Muscle of back (tissue), 13 donors: ENCODE measurements at places on chromosomes 6 and 20.

GRCh38 chr20:21203088-21203656 is 77.3 kb downstream of the KIZ start:
- DNase-seq = no peak

GRCh38 chr6:25007269-25007699 is 71.5 kb upstream of the RIPOR2 start:
- no peak for DNase-seq

DNA sequence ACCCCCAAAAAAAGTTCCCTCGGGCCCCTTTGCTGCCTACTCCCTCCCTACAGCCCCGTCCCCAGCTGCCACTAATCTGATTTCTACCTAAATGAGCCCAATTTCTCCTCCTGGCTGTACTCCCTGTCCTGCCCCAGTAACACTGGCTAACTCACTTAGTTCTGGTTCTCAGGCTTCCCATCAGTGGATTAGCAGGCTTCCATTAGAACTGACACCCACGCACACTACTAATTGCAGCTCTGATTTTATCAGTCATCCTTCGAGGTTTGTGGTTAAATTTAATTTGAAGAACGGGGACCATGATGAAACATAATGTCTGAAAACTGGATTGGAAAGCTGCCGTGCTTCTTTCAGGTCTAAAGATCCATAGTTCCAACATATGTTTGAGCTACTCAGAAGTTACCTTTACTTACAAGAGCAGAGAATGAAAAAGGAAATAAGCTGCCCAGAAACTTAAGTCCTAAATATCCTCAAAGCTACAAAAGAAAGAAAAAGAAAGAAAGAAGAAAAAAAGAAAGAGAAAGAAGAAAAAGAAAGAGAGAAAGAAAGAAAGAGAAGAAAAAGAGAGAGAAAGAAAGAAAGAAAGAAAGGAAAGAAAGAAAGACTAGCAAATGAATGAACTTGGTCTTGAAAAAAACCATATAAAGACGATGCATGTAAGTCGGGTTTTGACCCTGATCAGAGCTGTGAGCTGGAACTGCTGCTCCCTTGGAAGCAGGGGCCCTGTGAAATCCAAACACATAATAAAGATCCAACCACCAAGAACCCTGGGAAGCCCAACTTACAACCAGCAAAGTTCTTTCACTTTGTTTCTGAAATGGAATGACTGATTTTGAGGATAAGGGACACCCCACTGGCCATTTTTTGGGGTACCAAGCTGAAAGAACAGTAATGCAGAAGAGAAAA is 51.7 kb downstream of the CNKSR3 start:
- no peak for DNase-seq

- DNase-seq = no peak
Observed at GRCh38 chr6:20769631-20770030, 235.4 kb downstream of the CDKAL1 start.

DNA sequence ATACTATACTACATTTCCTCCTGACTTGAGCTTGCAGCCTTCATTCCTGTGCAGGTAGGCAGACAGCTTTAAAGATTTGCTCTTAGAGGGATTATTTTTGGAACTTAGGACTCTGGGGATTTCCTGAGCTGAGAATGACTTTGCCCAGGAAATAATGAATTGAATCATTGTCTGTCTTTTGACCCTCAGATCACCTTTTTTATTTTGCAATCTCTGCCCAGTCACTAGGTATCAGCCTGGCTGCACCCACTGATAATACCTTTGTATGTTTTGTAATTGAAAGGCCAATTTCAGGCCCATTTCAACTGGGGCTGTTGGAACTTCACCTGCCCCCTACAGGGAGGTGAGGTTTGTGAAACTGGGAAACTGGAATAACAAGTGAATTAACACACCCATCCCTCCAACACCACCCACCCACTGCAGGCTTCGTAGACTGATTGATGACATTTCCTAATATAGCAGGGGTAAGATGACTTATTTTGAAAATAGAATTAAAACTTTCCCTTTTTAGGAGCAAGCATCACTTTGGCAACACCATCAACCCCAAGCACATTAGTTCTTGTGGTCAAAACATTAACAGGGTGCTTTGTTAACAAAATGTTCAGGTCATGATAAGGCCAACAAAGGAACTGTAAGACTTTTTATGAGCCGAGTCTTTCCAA is 157.1 kb upstream of the CENPW start:
- DNase-seq = no peak

DNA sequence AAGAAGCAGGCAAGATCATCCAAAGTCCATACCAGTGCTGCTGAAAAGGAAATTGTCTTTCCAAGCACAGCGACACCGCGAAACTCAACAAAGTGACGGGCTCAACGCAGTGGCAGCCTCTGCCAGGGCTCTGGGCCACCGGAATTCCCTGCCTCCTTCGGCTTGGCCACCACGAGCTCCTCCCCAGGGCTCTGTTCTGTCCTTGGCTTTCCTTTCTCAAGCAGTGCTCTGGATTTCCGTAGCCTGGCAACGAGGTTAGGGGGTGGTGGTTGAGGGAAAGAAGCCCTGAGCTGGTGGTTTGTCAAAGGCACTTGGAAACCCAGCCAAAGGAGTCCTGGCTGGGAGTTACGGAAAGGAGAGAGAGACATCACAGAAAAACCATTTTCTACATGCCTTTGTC is 31.2 kb downstream of the PRR18 start:
- no peak for DNase-seq

DNA sequence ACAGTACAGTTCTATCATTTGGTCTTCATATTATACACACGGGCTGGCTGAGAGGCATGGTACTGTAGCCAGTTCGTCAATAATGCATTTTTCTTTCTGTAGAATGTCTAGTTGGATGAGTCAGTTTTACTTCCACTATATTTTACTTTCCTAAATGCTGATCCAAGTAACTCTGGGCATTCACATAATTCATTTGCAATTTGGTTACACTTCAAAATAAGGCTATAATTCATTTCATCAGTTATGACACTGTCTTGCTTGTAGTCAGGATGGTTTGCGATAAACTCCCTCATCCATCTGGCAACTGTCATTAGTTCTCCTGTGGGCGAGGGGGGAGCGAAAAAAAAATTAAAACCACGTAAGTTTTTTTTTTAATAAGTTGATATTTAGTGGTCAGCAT is 46.3 kb downstream of the GCLC start:
- DNase-seq = no peak

GRCh38 chr6:1993042-1993441 is 252.4 kb downstream of the GMDS start:
- peak; percentile 16 for DNase-seq

DNA sequence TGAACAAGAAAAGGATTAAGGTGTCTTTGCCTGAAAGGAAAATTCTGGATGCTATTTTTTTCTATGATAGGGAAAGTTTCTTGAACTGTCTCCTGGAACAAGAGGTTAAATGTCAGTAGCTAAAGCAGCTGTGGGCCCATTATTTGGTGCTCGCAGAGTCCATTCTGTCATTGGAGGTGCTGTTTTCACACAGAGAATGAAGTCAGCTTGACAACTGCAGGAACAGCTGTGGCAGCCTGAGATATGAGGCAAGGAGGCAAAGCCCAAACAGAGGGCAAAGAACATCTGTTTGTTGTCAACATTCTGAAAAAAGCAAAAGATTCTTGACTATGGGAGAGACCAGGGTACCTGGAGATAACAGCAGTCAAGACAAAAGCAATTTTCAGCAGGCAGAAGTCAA is 548.2 kb downstream of the KIF16B start:
- peak; percentile 10 for DNase-seq

DNA sequence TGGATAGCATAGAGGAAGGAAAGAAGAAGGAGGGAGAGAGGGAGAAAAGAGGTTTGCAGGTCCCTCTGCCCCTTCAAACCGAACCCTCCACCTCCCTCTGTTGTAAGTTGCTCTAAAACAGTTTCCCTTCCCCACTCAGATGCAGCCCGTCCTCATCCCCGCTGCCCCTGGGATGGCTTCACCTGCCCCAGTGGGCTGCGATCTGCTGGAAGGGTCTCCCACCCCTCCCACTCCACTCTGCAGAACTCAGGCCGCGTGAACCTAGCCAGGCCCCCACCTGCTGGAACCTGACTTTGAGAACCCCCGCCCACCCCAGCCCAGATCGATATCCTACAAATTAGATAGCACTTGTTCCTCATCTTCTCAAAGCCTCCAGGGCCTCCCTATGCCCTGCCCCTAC is 190.8 kb downstream of the DLL1 start:
- DNase-seq = no peak

GRCh38 chr6:153162172-153162571 is 31.1 kb upstream of the RGS17 start:
- no peak for DNase-seq

DNA sequence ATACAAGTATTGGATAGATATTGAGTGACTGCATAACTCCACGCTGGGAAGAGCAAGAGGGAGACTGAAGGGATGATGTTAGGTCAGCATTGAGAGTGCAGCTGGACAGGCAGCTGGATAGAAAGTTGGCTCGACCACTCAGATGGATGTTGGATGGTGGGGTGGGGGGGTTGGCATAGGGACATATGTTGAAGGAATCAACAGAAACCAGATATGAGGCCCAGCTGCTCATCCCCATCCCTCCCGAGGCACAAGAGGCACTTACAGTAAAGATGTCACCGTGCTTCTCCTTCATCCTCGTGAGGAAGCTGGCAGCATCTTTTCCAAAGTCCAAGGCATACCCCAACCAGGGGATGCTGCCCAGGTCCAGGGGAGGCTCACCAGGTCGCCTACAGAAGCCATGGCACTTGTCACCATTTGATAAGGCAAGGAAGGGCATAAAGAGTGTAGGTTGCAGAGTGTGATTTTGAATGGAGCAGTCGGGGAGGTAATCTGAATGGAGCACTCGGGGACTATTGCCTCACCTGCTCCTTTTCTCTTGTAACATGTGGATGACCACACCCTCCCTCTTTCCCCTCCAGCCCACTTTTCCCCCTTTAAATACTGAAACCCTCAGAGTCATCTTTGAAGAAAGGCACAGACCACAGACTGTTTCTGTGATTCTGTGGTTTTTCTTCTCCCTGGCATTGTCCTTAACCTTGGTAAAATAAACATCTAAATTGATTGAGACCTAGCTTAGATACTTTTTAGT is 18.0 kb downstream of the PTGIS start:
- no peak for DNase-seq

DNA sequence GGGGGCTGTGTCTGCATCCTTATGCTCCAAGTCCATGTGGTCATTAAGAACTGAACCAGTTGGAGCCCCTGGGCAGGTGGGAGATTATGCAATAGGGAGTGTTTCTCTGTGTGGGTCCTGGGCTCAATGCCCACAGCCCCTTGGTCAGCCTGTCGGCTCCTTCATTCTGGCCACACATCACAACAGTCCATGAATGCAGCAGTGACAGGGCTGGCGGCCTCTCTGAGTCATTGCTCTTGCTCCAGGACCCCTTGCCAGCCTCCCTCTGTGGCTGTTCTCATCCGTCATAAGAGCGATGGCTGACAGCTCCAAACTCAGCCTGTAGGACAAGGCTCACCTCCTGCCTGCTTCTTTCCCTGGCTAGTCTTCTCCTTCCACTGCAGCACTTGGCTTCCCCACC is 609.5 kb upstream of the CDH4 start:
- no peak for DNase-seq

DNA sequence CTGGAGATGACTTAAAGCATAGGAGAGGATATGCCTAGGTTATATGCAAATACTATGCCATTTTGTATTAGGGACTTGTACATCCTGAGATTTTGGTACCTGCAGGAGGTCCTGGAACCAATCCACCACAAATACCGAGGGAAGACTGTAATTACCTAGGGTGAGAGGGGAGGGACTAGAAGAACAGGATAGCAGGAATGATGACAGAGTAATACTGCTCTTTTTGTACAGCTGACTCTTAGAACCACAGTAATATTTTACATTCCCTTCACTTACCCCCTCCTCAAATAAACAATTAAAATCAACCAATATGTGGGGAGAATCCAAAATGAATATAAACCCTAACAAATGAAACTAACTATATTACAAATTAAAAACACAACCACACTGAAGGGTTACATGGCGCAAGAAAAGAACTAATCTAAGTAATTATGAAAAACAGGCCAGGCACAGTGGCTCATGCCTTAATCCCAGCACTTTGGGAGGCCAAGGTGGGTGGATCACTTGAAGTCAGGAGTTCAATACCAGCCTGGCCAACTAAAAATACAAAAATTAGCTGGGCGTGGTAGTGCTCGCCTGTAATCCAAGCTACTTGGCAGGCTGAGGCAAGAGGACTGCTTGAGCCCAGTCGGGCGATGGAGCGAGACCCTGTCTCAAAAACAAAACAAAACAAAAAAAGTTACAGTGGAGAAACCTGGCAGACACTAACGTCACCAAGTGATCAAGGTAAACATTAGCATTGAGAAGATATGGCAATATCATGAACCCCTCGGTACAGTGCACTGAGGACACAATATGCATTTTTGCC is 37.1 kb downstream of the MAP1LC3A start:
- DNase-seq = no peak
